ENCODE measurements at places on chromosomes 2 and 18.

DNA sequence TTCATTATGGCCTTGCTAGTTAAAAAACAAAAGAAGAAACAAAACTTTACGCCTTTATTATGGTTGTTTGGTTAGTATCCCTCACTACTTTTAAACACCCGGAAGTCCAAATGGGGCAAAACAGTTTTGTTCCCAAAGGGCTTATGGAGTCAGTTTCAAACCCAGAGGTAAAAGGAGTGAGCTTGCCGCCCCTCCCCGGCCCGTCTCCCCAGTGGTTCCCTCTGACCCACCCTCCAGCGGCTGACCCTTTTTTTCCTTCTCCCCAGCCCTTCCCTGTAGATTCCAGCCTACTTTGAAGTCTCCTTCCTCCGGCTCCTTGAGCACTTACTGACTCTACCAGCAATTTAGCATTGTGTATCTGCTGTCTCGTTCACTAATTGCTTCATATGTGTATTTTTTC, 209.2 kb downstream of the ICOS start:
- no peak for DNase-seq

DNA sequence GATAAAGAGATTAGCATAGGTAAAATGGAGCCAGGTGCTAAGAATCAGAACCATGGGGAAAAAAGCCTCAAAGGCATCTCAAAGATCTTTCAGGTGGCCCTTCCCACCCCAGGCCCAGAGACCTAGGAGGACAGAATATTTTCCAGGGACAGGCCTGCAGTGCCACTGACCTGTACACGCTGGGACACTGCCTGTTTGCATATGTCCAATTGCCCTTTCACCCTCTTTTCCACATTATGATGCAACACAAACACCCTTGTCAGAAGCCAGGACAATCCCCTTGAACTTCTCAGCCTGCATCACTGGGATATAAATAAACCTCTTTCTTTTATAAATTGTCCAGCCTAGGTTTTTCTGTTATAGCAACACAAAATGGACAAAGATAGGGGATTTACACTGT, 419.1 kb downstream of the TRIB2 start:
- no peak for DNase-seq

DNA sequence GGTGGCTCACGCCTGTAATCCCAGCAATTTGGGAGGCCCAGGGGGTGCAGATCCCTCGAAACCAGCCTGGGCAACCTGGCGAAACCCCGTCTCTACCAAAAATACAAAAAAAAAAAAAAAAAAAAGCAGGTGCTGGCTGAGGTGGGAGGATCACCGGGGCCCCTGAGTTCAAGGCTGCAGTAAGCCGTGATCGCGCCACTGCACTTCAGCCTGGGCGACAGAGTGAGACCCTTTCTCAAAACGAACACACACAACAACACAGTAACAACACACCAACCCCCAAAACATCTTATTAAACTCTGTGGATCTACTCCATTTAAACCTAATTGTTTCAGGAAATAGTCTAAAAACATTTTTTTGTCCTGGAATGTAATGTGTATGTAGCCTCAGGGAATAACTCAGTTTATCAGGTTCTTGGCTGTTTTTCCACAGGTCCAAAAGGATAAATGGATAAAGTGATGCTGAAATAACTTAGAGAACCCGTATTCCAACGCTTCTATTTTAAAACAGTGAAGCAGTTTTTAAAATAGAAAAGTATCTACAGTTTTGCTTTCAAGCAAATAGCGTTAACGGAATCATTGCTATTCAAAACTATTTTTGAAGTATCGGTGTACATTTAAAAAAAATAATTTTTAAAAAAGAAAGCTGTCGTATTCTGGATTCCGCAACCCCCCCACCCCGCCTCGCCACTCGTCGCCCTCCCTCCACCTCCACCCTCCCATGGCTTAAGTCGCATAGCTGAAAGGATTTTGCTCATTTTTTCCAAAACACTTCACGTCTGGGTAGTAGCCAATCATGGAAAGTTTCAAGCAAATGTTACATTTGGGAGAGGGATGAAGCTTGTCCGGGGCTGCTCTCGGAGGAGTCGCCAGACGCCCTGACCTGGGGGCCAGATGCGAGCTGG, 895 bp upstream of the GLS start:
- DNase-seq = no peak

- no peak for DNase-seq
Observed at GRCh38 chr2:219448099-219448775, 13.6 kb downstream of the SPEG start.

DNA sequence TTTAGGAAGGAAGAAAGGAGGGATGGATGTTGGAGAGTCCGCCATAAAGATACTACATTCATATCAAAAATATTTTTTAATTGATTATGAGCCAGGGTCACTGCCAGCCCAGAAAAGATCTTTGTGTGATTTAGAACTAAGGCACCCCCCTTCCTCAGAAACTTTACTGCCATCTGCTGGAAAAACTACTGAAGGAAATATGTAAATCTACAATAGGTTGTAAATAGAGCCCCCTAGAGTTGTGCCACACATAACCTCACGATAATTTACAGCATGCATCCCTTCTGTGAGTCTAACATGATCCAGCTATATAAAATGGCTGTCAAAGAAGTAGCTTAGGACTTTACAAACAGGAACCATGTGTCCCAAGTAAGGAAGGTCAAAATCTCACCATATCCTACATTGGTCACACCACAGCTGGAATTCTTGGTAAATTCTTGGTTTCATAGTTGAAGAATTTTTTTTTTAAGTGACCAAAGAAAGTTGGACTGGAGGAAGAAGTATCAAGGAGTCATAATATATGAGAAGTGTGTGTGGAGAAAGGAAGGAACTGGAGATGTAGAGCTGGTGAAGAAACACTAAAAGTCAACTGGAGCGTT, 152.5 kb downstream of the CYP26B1 start:
- DNase-seq = no peak

- no peak for DNase-seq
Observed at GRCh38 chr2:174383796-174384195, 11.7 kb upstream of the SCRN3 start.

DNA sequence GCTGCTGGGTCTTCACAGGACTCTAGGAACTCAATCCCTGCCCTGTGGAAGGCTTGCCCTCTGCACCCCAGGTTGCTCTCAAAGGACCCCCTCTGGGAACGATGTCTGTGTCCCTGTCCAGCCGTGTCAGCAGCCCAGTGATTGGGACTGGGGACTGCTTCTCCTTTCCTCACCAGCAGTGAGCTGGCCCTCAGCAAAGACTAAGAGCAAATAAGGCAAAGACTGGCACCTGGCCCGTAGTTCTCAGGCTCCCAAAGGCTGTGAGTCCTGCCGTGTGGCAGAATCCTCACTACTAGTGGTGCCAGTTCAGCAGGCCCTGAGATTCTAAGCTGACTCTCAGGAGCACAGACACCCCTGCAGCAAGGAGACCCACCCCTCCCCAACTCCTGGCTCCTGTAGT, 47.8 kb downstream of the TMEM163 start:
- DNase-seq = no peak

DNA sequence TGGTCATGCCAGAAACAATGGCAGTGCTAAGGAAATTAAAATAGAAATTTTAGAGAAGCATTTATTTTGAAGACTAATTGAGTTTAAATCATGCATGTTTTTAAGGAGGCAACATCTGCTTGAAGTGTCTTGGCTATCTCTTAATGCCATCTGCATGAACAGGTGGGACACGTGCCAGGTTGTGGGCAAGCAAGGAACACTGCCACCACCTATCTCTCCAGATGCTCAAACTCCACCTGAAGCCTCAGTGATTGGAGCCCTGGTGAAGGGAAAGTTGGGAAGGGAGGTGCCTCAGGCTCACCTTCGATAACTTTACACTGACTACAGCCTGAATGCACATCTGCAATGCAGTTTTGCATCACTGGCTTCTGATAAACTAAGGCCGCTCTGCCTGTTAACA, 91.5 kb downstream of the TPGS2 start:
- no peak for DNase-seq

GRCh38 chr18:48580782-48581181, 42.0 kb downstream of the CTIF start:
- no peak for DNase-seq

Measured in Ammon's horn (tissue), 1 donor.